Stimulated activated CD8-positive, alpha-beta memory T cell treated with anti-CD3 and anti-CD28 coated beads, Interleukin-15, amount 100 ng/mL, for 4 hours (primary cell): ENCODE measurements at places on chromosomes 6 and 20.

GRCh38 chr6:99618649-99619408, 12.2 kb downstream of the PRDM13 start:
- no peak for DNase-seq

- no peak for DNase-seq
Measured at GRCh38 chr6:11194356-11195218, 37.9 kb downstream of the NEDD9 start.

GRCh38 chr6:135067911-135068310, 13.3 kb upstream of the HBS1L start:
- DNase-seq, result no peak

GRCh38 chr6:35782424-35782823, 1.6 kb downstream of the CLPSL1 start:
- DNase-seq, result no peak

DNA sequence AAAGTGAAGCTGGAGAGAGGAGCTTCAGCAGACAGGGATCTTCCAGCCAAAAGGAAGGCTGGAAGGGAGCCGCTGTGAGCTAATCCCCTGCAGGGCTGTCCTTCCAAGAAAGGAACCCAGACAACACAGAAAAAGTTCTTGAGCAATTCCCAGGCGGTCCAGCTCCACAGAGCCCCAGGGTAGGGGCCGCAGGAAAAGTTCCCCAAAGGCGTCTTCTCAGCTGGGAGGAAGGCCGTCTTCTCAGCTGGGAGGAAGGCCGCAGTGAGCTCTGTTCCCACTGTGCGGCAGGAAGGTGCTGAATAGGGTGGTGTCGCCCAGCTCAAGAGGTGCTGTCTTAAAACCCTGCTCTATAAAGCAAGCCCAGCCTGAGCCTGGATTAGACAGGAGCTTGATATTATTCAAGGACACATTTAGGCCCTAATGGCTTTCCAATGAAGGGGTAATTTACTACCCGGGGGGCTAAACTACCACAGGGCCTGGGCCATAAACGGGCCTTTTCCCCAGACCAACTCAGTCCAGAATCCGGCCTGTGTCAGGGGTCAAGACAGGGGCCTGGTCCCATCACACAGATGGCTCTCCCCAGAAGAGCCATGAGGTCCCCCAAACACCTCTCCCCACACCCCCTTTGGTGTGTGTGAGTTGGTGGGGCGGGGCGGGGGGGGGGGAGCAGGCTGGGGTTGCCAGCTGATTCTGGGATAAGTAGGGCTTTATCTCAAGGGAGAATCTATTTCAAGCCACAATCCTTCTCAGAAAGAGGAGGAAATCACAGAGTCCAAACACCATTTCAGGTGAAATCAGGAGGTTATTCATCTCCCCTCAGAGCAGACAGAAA, 103.6 kb downstream of the NOL4L start:
- DNase-seq, result no peak

- DNase-seq, result no peak
Measured at GRCh38 chr6:36301085-36301658, 31.3 kb downstream of the PNPLA1 start.

DNA sequence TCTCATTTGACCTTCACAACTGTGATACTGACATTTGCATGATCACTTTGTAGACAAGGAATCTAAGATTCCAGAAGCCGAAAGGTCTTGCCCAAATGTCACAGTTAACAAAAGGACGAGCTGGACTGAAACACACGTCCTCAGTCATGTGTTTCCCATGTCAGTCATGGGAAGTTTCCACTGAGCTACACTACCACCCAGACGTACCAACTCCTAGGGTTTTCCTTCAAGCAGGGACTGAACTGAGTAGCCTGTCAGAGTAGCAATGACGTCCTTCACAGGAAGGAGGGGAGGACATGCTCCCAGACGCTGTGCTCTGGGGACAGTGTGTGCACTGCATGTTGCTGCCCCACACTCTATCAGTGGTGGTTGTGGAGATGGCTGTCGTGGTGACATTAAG, 215.8 kb upstream of the SMLR1 start:
- DNase-seq, result no peak

DNA sequence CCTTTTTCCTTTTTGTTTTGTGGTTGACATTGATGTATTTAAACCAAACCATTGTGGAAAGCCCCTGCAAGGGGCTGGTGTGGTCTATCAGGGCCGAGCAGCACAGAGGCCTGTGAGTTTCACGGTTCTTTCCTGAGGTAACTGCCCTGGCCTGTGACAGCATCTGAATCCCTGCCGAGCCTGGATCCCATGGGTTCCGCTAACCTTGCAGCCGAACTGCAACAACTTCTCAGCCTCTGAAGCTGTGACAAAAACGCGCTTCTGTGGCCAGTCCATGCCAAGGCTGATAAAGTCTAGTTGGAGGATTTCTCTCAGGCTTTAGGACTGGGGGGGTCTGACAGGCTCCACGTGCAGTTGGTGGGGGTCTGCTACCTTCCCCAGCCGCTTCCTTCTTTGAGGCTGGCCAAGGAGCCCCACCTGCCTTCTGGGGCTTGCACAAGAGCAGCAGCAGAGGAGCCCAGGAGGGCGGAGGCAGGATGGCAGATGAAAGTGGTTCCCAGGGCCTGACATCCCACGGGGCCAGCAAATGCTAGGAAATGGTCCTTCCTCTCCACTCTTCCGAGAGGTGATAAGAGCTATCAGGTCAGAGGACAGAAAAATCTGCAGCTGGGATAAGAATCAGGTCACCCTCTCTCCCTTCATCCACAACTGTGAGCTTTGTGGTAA, 150.9 kb downstream of the PREX1 start:
- no peak for DNase-seq

- no peak for DNase-seq
Measured at GRCh38 chr6:39049575-39050283, 1.1 kb downstream of the GLP1R start.
